ENCODE measurements at places on chromosomes 5 and 9.

- peak; percentile 24 for DNase-seq
Observed at GRCh38 chr9:31799953-31800609, 584.4 kb upstream of the ACO1 start.

DNA sequence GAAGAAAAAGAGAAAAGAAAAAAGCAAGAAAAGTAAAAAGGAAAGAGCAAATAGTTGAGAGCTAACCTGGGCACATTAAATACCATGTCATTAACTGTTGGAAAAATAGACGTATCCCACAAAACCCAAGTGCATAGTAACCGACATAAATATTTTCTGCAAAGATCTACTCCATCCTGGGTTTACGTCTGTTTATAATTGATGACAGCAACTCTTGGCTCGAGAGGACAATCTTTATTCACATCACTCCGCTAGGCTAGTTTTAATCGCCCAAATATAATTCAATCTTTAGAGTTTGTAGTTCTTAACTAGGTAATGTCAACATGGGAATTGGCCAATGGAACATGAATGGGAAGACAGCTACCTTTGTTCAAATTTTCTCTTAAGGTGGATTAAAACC, 321.7 kb upstream of the TNC start:
- no peak for DNase-seq

DNA sequence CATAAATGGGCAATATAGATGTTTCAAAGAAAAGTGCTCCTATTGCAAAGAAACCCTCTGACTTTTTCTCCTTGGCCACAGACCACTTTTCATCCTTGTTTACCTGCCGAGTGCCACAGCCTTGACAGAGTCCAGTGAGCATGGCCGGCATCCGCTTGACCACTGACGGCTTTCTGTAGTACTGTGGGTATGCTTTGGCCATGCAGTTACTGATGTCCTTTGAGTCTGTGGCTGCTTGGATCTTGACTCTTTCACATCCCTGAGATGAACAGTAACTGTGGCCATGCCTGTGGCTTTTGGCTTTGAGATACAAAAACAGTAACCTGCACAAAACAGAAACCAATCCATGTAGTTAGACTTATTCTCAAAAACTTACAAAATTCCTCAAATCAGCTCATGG, 70.4 kb downstream of the CEMIP2 start:
- no peak for DNase-seq

DNA sequence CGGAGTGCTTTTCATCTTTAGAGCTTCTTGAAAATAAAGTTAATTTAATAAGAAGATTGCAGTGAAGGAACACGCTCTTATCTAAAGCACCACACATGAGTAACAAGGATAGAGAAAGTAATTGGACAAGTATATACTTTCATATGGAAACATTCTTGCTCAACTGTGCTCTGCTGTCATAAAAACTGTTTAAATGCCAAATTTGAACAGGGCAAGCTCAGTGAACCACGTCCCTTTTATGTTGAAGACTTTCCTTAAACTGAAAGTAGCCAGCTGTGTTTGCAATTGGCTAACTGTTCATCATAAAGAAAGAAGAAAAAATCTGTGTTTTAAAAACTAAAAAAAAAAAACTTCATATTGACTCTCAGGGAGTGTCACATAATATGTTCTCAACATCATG, 1610.7 kb upstream of the C9orf72 start:
- no peak for DNase-seq

GRCh38 chr5:16178745-16179372, 732 bp downstream of the MARCHF11 start:
- DNase-seq, result peak; percentile 4

GRCh38 chr5:148811756-148812155, 14.7 kb upstream of the ADRB2 start:
- DNase-seq, result no peak

GRCh38 chr9:97508852-97509251, 7.4 kb downstream of the TMOD1 start:
- DNase-seq, result no peak

GRCh38 chr9:9016597-9016996, 1217.0 kb upstream of the DMAC1 start:
- DNase-seq, result peak; percentile 43
